ENCODE measurements at places on chromosomes 6 and 20. TPM values are rescaled to one million over a fixed set of nuclear protein-coding genes. Genes with fewer than 3 reads are reported as not detected.

DNA sequence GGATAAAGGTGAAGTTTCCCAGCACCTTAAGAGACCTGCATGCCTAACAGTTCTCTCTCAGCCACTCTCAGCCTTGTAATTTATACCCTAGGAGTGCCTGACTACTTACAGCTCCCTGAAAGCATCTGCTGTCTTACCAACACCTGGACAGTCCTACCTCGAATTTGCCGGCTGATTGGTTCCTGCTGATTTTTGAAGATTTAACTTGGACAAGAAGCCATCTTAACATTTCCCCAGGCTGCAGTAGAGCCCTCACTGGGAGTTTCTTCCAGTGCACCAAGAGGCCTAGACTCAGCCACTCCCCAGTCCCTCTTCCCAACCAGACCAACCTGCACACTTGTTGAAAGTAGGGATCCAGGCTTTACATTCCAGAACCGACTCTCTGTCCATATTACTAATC is 174.5 kb downstream of the LINC00237 start:
- DNase-seq = no peak

- no peak for DNase-seq
Observed at GRCh38 chr6:143058987-143059386, 1.7 kb upstream of the AIG1 start.

GRCh38 chr6:5211492-5211891 is 49.3 kb downstream of the LYRM4 start:
- DNase-seq = no peak

- no peak for DNase-seq
Observed at GRCh38 chr6:108781419-108782100, 66.7 kb upstream of the ARMC2 start.

GRCh38 chr6:26478985-26479278 is 21.2 kb upstream of the BTN1A1 start:
- DNase-seq = no peak

DNA sequence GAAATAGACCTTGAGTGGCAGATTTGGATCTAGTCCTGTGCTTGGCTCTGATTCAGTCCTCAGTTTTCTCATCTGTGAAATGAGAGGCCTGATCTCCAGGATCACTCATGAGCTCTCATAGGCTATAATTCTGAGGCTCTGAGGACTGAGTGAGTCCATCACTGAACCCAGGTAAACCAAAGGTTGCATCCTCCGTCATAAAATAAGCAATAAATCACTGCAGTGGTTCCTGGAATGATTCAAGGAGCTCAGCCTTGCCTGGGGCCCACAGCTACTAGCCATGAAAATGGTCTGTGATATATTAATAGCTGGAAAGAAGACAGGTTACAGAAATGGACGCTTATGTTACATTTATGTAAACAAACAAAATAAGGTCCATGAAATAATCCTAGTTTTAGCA is 124.8 kb downstream of the MAP3K7 start:
- DNase-seq = no peak

DNA sequence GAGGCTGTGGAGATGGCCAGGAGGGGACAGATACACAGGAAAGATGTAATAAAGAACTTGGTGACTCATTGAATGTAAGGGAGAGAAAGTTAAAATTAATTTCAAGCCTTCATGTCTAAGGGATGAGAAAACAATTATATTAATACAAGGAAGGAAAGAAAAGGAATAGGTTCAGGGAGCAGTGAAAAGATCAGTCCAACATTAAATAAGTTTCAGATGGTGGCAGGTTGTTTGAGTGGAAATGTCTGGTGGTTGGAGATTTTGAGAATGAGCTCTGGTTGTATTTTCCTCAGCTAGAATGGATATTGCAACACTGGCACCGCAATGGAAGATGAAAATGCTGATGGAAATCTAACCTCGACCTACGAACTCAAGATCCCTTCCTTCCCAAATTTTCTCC is 304.3 kb downstream of the COL12A1 start:
- DNase-seq = no peak

- no peak for DNase-seq
Observed at GRCh38 chr6:56076033-56076432, 171.3 kb downstream of the COL21A1 start.

GRCh38 chr20:47278907-47279348 is 77.6 kb downstream of the ZMYND8 start:
- DNase-seq = no peak

- no peak for DNase-seq
Observed at GRCh38 chr6:85923013-85923430, 280.3 kb upstream of the SYNCRIP start.

GRCh38 chr20:8267009-8267408 is 134.9 kb downstream of the PLCB1 start:
- DNase-seq = no peak

DNA sequence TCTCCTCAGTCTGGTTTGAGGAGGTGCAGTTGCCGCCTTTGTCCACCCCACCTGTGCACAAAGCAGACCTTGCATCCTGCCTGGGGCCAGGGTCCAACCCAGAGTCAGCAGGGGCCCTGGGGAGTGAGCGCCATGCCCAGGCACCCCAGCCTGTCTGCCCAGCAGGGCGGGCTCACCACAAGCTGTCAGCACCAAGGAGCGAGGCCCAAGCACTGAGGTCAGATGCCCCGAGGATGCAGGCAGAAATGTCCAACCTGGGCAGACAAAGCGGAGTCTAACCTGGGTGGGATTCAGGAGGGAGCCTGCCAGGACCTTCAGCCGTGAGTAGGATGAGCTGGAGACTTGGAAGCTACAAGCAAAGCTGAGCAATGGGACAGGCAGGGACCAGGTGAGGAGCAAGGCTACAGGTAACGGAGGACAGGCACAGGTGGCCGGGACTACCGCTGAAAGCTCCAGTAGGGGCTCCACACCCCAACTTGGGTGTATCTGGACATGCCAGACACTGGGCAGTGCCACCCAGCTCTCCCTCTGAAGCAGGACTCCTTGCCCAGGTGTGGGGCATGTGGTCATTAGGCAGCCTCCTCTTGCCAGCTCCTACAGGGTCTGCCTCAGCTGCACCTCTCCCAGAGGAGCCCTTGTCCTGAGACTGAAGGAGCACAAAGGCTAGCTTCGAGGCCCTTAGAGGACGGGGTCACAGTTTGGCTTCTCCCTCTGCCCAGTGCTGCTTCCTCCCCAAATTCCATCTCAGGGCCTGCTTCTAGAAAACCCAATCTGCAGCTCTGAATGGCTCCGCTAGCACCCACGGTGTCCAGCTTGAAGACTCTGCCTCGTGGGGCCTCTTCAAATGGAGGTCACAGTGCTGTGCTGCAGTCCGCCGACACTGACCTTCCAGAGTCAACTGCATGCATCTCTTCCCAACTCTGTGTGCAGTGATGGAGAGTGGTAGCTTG is 210.6 kb upstream of the CDYL start:
- no peak for DNase-seq

DNA sequence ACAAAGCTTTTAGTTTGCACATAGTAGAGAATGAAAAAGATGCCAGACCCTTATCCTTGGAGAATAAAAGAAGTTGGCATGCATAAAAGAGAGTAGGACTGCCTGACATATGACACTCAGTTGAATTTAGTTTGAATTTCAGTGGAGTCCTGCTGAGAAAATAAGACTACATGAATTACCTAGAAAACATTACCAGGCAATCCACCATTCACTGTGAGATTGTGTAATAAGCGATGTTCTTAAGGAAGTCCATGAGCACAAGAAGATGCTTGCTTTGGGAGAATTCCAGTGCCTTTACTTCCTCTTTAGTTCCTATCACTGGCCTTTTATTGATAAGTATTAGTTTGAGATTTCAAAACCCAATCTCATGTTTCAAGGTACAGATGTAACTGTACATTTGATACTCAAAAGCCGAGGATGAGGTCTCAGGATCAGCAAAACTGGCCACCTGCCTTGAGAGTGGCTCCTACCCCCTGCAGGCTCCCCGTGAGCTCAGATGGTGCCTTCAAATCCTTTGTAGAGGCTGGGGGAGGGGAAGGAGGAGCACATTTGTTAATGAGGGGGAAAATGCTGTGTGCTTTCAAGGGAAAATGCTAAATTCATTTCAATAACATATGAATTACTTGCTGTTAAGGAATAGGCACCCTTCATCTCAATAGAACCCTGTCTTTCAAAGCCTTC is 11.2 kb upstream of the UNC93A start:
- no peak for DNase-seq

GRCh38 chr6:15184441-15184861 is 61.4 kb upstream of the JARID2 start:
- no peak for DNase-seq

DNA sequence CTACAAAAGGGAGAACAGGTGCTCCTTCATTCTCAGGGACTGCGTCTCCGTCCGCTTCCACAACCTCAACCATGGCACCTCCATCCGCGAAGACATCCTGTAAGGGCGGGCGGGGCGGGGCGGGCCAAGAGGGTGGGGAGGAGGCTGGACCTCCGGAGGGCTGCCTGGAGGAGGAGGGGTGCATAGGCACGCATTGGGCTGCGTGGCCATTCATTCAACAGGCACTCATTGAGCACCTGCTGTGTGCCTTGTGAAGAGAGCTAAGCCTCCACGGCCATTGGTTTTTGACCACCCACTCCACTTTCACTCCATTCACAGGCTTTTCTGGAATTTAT is 435 bp downstream of the ZSWIM3 start:
- no peak for DNase-seq

GRCh38 chr20:54525916-54526590 is 50.7 kb downstream of the DOK5 start:
- no peak for DNase-seq

DNA sequence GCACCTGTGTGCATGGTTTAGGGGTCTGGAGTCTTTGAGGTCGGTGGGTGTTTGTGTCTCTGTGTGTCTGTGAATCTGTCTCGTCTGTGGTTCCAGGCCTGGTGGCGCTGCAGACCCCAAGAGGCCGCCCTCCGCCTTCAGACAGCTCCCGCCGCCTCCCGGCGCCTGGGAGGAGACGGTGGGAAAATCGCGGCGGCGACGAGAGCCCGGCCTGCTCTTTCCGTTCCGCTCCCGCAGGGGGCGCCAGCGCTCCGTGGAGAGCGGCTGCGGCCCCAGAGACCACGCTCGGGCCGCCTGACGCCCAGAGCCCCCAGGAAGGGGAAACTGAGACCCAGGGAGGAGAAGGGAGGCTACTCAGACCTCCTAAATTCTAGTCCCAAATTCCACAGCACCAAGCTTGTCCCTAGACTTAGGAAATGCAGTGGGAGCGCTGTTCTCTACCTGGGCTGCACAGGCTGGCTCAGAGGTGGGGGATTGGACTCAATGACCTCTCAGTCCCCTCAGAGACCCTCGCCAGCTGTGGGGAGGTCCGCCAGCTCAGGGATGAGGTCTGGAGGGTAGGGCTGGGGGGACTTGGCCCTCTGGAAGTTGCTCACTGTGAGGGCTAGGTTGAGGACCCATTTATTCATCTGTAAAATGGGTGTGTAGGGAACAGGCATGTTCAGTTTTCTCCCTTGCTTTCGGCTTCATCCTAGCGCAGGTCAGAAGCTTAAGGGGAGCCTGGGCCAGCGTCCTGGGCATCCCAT is 36.9 kb upstream of the BLCAP start:
- no peak for DNase-seq

GRCh38 chr20:25030007-25030648 is 27.8 kb downstream of the ACSS1 start:
- no peak for DNase-seq

- DNase-seq = no peak
Observed at GRCh38 chr6:157993076-157993475, 11.4 kb downstream of the SYNJ2 start.

DNA sequence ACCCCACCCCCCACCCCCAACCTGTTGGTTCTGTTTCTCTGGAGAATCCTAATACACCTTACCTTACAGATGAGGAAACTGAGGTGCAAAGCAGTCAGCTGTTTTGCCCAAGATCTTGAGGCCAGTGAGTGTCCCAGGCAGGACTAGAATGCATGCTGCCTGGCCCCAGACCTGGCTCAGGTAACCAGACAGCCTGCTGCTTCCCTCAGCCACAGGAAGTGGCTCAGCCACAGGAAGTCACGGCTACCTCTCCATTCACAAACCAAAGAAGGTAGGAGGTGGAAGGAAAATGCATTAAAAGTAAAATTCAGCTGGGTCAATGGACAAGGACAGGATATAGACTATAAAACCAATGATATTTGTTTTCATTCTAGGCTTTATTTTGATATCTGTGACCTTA is 517.6 kb downstream of the CD83 start:
- no peak for DNase-seq

DNA sequence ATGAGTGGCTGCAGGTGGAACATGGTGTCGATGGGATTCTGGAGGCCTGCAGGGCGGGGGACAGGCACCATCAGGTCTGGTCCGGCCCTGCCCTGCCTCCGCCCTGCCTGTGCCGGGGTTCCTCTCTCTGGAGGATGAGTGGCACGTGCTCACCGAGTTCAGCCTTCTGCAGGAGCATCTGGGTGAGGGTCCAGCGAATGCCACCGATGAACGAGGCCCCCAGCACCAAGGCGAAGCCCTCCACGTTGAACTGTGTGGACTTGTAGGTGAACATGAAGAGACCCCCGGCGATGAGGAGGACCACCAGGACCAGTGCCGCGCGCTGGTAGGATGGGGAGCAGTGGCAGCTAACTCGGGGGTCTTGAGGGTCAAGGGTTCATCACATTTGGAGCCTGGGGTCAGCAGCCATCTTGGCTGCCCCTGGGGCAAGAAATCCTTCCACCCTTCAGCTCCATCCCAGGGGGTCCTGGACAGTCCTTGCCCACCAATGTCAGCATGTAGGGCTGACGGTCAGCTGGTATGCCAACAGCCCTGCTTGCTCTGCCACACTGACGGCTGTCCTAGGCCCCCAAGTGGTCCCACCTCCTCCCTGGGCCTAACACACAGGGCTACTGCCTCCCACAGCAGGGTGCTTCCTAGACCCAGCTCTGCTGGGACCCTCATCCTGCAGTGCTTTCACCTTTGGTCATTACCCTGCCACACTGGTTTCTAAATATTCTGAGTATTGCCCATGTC is 46.8 kb upstream of the CDH22 start:
- no peak for DNase-seq

- no peak for DNase-seq
Observed at GRCh38 chr20:62487118-62487517, 11.3 kb upstream of the GATA5 start.

DNA sequence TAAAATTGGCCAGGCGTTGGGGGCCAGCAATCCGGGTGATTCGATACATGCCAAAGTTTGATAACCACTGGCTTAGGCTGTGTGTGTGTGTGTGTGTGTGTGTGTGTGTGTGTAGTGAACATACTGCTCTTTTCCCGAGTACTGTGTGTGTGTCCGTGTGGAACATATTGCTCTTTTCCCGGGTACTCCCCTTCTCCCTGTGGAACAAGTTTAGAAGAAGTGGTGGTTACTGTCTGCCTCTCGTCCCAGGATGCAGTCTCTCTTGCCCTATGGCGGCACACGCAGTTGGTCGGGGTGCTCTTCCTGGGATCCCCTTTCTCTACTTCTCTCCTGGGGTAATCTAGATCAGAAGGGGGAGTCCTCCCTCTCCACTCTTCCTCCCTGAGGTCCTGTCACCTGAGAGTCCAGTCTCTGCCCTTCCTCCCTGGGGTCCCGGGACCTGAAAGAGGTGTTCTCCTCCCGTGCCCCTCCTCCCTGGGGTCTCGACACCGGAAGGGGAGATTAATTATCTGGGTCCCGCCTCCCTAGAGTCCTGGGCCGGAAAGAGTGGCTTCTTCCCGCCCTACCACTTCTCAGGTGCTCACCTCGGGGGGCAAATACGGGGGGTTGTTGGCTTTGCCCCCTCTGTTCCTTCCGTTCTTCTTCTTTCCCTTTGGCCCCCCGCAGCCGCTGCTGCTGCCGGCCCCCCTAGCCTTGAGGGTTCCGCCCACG is 516 bp downstream of the GTPBP2 start:
- peak; percentile 45 for DNase-seq

GMNN gene
- total RNA-seq = 8.5 TPM

DEFB124 gene
- not detected for total RNA-seq

RHAG gene
- total RNA-seq = not detected

BHLHE23 gene
- total RNA-seq = not detected

BPIFB2 gene
- 1.0 TPM for total RNA-seq

NOL7 gene
- 75.7 TPM for total RNA-seq
